Epithelial cell of umbilical artery (primary cell): ENCODE measurements at places on chromosomes 16 and 17. TPM values are rescaled to one million over a fixed set of nuclear protein-coding genes. Genes with fewer than 3 reads are reported as not detected.

HEXIM1 gene
- 7.1 and 7.8 TPM in 2 replicates for total RNA-seq

CACNG1 gene
- total RNA-seq = not detected in 2 replicates

BEAN1 gene
- 0.15 TPM in 1 of 2 replicates, not detected in the other for total RNA-seq

EPX gene
- not detected in 2 replicates for total RNA-seq

EPN2 gene
- 23.7 and 31.0 TPM in 2 replicates for total RNA-seq

GDPD3 gene
- 0.32 and 0.61 TPM in 2 replicates for total RNA-seq

CRHR1 gene
- total RNA-seq = not detected in 2 replicates
